ENCODE measurements at places on chromosomes 16 and 17.
A peak's percentile ranks its signal among the peaks of the same experiment; 100 is the strongest.

- DNase-seq: no peak
Observed at GRCh38 chr17:61335845-61336655, 63.6 kb upstream of the TBX2 start.

DNA sequence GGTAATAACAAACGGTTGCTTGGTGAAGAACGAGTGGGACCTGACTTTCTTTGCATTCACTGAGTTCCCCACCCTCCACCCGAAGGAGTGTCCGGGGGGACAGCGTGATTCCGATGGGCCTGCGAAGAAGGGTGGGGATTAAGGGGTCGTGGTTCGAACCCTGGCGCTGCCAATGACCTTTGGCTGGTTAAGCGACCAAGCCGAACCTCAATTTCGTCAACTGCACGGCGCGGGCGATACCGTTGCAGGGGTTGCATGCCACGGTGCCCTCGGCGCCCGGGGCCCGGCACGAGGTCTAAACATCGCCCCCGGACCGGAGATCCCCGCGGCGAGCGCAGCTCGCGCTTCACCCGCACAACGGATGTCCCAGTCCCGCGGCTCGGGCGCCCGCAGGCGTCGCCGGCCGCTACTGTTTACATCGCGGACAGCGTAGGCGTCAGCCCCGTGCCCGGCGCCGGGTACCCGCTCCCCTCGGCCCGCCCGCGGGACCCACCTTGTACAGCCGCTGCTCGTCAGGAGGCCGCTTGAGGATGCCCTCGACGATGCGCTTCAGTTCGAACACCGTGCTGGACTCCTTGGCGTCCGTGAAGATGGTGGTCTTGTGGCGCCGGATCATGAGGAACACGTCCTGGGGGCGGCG lies 460 bp downstream of the ELOB start:
- no peak for DNase-seq

- DNase-seq: no peak
Observed at GRCh38 chr17:78491236-78492115, 85.7 kb downstream of the DNAH17 start.

DNA sequence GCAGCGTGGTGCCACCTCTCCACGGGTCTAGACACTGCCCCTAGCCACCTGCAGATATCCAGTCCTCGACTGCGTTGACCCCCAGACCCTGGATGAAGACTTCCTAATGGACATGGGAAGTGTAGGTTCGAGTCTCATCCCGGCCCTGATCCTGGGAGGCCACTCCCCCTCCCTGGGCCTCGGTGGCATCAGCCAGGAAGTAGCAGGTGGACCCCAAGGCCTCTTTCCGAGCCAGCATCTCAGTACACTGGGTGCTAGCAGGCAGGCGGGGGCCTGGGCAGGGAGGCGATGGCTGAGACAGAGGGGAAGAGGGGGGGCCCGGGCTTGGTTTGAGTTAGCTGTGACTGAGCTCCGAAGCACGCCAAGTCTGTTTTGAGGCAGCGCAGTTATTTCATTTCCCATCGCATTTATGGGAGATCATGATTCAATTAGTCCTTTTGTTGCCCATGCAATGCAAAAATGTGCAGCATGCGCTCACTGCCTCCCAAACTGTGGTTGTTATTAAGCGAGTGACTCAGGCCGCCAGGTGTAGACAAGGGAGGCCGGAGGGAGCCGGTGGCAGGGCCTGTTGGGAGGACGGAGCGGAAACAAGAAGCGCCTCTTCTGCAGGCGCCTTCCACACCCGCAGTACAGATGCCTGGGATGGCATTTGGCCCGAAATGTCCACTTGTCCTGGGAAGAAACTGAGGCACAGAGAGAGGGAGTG lies 25.3 kb upstream of the ZNF469 start:
- no peak for DNase-seq

DNA sequence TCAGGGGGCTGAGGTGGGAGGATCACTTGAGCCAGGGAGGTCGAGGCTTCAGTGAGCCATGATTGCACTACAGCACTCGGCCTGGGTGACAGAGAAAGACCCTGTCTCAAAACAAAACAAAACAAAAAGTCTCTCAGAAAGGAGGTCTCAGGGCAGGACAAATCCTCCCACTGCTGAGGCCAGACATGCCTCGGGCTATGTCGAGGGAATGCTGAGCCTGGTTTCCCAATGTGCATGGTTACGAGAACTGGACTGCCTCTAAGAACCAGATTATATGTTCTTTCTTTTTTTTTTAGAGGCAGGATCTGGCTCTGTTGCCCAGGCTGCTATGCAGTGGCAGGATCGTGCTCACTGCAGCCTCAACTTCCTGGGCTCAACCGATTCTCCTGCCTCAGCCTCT lies 27.6 kb downstream of the TRAP1 start:
- DNase-seq: no peak

- DNase-seq: no peak
Observed at GRCh38 chr16:10172848-10173655, 9.2 kb downstream of the GRIN2A start.

- no peak for DNase-seq
Observed at GRCh38 chr17:33657181-33657580, 364.1 kb upstream of the ASIC2 start.

DNA sequence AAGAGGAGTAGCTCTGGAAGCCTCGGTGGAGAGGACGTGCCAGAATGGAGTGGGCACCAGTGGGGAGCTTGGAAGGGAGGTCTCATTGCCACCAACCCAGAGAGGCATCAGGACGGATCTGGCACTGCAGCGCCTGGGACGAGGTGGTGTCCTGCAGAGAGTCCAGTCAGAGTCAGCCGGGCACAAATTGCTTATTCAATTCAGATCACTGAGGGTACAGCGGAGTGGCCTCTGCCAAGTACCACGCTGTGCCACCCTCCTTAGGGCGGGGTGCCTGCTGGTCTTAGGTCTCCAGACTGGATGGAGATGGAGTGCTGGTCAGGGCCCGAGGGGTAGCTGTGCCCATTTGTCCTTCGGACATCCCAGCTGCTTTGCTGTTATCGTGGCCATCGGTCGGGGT lies 18.9 kb upstream of the SPPL2C start:
- DNase-seq: no peak

- no peak for DNase-seq
Observed at GRCh38 chr17:27492470-27492869, 36.2 kb downstream of the KSR1 start.

DNA sequence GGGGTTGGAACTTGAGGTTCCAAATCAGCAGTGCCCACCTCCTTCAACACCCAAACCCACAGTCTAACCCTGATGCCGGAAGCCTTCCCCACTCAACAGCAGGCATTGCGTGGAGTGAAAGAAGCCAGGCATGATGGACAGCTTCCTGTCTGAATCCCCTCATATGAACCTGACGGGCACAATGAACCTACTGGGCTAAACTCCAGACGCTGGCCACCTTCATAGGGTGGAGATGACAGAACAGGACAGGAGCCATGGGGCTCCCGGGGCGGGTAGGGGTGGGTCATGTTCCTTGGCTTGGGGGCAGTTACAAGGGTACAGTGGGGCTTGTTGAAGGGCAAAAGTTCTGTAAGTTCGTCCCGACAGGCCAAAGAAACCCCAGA lies 460 bp upstream of the HSBP1 start:
- no peak for DNase-seq

- DNase-seq: no peak
Observed at GRCh38 chr17:18960241-18960665, 8.3 kb downstream of the SLC5A10 start.

DNA sequence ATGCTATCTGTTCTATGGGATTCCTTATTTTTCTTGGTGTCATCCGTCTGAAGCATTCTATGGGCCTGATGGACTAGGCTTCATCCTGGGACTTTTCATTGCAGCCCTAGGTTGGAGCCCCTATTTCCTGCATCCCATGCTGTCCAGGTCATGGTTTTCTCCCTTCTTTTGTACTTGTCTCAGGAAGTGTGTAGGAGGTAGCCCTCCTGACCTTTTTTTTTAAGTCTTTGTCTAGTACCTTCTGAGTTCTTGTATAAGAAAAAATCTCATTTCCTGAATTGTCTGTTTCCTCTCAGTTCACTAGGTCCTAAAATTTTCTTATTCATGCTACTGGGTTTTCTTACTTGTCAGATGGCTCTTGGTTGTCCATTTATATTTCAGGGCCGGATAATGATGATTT lies 6.0 kb downstream of the NDEL1 start:
- no peak for DNase-seq

DNA sequence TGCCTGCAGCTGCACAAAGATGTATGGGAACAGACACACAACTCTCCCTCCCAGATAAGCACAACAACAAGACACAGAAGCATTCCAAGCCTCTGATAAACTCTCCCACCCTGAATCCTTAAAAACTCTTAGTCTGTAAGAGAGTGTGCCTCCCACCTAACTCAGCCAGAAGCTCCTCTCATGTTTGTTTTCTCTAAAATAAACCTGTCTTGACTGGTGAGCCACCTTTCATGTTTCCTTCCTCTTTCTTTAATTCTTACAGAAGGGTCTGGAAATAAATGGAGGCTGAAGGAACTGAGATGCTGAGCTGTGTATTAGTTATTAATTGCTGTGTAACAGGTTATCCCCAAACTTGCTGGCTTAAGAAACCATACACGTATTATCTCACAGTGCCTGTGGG lies 57.2 kb downstream of the MEOX1 start:
- no peak for DNase-seq

- no peak for DNase-seq
Observed at GRCh38 chr17:38324772-38325171, 19.0 kb downstream of the GPR179 start.

- DNase-seq: no peak
Observed at GRCh38 chr17:73192894-73193701, at the start of gene COG1. Gene COG1 (plus strand): TSS chr17:73193055. CDS start chr17:73193070, 15 bp downstream.

DNA sequence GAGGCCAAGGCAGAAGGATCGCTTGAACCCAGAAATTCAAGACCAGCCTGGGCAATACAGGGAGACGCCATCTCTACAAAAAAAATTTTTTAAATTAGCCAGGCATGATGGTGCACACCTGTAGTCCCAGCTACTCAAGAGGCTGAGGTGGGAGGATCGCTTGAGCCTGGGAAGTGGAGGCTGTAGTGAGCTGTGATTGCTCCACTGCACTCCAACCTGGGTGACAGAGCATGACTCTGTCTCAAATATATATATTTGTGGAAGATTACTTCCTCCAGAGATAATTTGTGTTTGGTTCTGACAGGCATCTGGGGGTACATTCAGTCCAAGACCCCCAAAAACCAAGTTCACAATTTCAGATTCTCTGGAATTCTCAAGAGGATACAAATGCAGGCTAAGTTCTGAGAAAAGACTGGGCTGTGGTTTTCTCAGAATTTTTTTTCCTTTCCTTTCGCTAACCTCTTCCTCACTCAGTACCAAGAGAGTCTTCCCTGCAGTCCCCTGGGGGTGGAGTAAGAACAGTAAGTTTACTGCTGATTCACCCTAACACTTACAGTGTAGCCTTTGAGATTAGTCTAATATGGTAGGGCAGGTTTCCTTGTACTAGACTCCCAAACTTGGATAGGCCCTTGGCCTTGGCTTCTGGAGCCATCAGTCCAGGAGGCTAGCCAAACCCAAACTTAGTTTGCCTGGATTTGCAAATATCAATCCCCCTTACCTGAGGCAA lies 15.1 kb downstream of the GSDMB start:
- no peak for DNase-seq

DNA sequence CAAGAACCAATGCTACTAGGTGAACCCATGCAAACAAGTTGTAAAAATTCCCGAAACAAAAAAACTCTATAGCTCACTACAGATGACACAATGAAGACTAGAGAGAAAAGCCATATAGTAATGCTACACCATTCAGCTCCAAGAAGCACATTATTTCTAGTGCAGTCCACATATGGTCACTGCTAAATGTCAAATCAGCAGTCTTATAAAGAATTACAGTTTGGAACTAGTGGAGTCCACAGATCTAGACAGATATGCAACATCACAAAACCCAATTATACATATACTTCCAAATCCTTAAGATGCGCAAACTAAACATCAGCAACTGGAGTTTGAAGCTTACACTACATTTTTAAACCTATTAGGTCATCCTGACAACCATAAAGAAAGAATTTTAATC lies 33.5 kb downstream of the GPATCH8 start:
- no peak for DNase-seq

DNA sequence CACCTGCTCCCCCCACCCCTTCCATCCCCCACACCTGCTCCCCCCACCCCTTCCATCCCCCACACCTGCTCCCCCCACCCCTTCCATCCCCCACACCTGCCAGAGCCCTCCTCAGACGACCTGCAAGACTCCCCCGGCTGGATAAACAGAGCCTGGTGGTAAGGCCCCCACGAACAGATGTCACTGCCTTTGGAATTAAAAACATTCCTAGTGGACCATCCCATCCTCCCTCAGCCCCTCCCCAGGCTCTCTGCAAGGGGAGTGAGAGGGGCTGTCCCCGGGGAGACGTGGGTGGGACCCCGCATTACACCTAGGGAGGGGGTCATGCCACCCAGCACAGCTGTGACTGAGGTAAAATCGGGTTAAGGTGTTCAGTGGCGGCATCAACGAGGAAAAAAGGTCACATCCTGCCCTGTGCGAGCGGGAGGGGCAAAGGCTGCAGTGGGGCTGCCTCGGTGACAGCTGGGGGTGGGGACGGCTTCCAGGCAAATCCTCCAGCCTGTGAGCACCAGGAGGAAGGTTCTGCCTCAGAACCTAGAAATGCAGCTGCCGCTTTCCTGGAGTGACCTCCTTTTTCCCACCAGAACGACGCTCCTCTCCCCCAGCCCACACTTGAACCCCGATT lies 38.7 kb downstream of the TIMM22 start:
- no peak for DNase-seq

DNA sequence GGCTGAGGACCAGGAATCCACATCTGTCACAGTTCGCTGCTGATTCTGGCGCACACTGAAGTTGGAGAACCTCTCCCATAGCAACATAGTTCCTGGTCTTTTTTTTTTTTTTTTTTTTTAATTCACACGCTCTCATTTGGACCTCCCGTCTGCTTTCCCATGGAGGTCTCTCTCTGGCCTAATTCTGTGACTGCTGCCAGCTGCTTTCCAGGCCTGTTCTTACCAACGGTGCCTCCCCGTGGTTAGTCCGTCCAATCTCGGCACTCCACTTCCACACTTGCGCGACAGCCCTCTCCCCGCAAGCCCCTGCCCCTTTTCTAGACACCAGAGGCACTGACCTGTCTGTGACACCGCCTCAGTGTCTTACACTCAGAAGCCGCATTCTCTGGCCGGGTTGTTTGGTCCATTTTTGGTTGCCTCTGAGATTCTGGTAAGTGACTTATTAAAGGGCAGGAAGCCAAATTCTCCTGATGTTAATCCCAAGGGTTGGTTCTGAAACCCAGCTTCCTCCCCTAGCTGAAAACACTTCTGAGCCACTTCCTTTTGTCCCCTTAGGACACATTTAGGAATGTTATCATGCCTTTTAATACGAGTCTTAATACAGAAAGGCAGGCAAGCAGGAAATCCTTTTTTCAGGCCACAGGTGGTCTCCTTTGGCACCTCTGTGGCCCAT lies 1.1 kb upstream of the AKTIP start:
- DNase-seq: no peak

DNA sequence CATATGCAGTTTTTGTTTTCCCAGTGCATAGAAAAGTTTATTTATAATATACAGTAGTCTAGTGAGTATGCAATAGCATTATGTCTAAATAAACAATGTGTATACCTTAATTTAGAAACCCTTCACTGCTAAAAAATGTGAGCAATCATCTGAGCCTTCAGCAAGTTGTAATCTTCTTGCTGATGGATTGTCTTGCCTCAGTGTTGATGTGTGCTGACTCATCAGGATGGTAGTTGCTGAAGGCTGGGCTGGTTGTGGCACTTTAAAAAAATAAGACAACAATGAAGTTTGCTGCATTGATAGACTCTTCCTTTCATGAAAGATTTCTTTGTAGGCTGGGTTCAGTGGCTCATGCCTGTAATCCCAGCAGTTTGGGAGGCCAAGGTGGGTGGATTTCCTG lies 13.9 kb upstream of the CAPNS2 start:
- DNase-seq: peak; percentile 56

All from epithelial cell of prostate (primary cell).